ENCODE measurements at places on chromosomes 4 and X. TPM values are rescaled to one million over a fixed set of nuclear protein-coding genes. Genes with fewer than 3 reads are reported as not detected.

DNA sequence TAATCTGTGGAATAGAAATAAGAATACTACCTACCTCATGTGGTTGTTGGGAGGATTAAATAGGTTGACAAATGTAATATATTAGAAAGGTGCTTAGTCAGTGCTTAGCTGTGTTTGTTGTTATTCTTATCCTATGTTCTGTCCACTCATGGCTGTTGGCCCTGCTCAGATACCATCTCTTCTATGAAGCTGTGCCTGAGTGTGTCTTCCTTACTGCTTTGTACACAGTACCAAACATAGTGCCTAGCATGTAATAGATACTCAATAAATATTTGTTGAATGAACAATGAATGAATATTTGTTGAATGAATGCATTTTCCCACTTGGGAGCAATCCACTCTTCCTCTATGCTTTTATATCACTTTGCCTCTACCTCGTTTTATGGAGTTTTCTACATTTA is 57.2 kb downstream of the NHS start:
- DNase-seq: no peak

DNA sequence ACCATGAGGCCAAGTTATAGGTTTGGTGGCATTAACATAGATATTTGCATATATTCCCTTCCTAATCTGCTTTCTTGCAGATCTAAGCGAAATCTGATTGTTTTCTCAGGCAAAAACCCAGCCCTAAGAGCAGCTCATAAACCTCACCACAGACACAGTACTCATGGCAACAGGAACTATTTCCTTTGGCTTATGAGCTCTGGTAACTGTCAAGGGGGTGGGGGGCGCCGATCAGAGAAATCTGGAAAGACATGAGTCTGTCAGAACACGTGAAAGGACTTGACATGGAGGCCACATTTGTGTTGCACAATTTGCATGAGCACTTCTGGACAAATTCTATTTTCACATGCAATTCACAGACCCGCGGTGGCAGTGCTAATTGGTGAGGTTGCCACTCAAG is 83.7 kb downstream of the MGST2 start:
- no peak for DNase-seq

The SRPX gene
- 18.2 TPM for total RNA-seq

The CCDC160 gene
- not detected for total RNA-seq

DNA sequence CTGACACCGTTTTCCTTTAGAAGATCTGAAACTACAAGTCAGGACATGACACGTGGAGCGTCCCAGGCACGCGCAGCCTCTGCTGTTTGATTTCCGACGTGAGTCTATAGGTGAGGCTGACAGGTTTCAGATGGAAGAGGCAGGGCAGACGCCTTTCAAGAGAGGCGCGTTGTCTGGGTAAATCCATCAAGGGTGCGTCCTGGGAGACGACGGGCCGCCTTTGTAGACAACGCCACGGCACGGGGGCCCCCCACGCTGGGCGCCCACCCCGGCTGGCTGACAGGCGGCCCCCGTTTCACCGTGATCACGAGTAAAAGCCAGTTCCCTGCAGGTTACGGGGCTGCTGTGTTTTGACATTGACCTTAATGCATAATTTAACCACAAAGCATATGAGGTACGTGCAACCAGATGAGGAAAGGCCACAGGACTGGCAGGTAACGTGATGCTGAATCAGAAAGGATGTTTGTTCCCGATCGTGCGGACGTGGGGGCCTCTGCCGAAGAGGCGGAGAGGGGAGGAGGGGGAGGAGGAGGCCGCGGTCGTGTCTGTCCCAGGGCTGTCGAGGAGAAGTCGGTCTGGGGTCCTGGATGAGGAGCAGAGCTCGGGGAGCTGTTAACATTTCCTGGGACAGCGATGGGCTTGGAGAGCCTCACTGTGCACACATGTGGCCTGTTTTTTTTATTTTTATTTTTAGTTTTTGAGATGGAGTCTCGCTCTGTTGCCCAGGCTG is 51.1 kb upstream of the PPP2R3B start:
- DNase-seq: no peak

The TCP11X2 gene
- not detected for total RNA-seq

The AKAP14 gene
- total RNA-seq: not detected

- DNase-seq: no peak
These were observed 8.5 kb upstream of the GUCY1A1 start for GRCh38 chr4:155657985-155658680.

DNA sequence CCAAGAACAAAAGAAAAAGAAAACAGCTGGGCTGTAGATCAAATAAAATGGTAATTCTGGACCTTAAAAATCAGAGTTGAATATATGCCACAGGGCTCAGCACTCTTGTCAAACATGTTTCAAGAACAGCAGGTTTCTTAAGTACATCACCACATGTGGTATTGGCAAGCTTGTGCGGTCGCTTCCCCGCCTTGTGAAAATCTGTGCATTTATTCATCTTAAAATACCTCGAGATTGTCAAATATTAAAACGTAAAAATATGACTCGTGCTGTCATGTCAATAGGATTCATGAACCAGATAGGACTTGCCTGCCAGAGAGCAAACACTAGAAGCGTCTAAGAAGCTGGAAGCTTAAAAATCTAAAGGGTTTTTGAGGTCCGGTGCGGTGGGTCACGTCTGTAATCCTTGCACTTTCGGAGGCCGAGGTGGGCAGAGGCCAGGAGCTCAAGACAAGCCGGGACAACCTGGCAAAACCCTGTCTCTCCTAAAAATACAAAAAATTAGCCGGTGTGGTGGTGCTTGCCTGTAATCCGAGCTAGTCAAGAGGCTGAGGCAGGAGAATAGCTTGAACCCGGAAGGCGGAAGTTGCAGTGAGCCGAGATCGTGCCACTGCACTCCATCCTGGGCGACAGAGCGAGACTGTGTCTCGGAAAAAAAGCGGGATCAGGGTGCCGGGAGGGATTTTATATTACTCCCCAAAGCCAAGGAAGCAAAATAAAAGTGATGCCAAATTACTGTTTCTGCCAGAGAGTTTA is 40.2 kb upstream of the TMEM154 start:
- no peak for DNase-seq

The PDCL2 gene
- not detected for total RNA-seq

The CT83 gene
- total RNA-seq: not detected

DNA sequence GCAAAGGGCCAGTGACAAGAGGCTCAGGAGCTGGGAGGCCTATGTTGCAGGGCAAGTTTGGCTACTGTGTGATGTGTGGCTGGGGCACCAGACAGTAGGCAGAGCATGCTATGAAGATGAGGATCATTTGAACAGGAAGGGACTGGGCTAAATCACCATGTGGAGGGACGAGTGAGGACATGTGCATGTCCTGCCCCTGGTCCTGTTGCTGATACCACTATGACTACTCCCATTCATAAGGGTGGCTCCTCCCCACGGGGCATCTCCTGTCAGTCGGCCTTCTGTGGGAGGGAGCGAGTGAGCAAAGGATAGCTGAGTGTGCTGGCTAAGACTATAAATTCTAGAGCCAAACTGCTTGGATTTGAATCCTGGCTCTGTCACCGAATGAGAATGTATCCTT is 139.2 kb downstream of the TMEM164 start:
- no peak for DNase-seq

- peak; percentile 65 for DNase-seq
These were observed 83.9 kb downstream of the SNCA start for GRCh38 chr4:89752932-89753598.

The ZDHHC9 gene
- 14.5 TPM for total RNA-seq

DNA sequence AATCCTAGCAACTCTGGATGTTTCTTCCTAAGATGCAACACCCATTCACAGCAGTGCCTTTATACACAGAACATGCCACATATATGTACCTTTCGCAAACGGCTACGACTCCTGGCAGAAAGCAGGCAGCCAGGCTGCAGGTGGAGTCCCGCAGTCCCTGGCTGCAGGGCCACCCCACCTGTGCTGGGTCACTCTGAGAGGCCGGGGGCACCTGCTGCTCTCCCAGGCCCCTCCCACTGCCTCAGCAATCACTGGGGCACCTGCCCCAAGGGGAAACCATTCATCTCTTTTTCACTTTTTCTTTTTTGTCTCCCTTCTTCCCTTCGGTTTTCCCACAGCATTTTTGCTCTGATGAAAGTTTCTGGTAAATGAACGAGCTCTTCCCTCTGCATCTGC is 28.0 kb downstream of the RNF212 start:
- DNase-seq: no peak

The HSFX4 gene
- total RNA-seq: not detected

GRCh38 chr4:172740434-172740833 is 428.2 kb upstream of the GALNT7 start:
- DNase-seq: no peak

The GLRA2 gene
- total RNA-seq: not detected

DNA sequence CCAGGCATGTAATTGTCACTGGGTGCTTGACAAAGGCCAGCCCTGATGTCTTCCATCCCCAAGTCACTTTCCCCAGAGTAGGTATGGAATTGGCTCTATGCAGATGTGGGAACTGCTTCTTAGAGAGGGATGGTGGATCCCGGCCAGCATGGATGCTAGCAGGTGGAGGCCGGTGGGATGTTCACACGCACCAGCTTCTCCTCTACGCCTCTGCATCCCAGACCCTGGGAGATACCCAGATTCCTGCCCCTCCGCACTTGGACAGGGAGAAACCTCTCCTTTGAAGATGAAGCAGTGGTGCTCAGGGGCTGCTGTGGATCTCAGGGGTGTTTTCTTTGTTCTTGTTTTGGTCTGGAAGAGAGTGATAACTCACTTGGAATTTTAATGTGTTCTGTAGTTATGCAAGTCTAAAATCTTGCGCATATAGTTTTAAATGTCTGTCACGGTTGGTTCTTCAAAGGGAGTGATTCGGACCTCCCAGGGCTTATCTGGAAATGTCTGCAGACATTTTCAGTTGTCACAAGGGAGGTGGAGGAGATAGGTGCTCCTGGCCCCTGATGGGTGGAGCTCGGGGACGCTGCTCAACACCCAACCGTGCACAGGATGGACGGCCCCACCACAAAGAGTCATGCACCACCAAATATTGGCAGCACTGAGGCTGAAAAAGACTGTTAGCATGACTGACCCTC is 308.0 kb downstream of the DHRSX start:
- no peak for DNase-seq

The TEX13B gene
- total RNA-seq: not detected

The F8A2 gene
- not detected for total RNA-seq

DNA sequence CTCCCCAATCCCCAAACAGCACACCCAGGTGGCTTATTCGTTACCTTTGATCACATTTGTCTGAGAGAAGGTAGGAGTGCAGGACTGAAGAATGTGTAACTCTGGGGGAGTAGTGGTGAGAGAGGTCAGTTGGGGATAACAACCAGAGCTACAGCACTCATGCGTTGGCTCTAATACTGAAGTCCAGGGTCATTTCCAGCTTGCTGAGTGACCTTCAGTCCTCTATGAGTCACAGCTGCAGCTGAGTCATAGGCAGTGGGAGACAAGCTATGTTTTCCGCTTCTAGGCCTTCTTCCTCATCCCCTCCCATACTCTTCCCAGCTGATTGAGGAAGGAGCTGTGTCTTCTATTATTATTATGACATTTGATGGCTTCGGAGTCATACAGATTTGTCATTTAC is 31.6 kb upstream of the CT47C1 start:
- DNase-seq: peak; percentile 73

The MGAT4D gene
- not detected for total RNA-seq

DNA sequence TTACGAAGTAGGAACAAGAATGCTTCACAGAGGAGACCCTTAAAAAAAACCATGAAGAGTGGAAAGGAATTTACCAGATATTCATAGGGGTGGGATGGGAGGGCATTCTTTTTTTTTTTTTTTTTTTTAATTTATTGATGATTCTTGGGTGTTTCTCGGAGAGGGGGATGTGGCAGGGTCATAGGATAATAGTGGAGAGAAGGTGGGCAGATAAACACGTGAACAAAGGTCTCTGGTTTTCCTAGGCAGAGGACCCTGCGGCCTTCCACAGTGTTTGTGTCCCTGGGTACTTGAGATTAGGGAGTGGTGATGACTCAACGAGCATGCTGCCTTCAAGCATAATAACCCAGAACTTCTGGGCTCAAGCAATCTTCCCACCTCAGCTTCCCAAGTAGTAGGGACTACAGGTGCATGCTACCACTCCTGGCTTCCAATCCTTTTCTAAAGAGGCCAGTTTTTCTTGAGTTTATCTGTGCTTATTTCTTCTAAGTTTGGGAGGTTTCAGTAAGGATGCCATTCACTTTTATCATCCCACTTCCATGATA is 65.9 kb upstream of the OGT start:
- DNase-seq: peak; percentile 3

DNA sequence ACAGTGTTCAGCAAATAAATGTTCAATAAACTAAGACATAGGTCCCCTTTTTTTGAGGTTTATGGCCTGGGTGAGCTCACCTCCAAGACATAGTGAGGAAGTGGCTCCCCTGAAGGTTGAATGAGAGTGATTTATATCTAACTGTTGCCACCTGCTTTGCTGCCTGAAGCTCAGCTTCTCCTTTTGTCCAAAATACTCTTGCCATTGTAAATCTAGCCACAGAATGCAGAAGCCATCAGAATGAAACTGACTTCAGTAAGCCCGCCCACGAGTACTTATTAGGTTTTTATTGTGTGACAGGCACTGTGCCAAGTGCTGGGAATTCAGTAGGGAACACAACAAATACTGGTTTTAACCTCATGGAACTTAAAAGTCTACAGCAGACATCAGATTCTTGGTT is 18.0 kb downstream of the SPINK2 start:
- DNase-seq: no peak

GRCh38 chrX:120660637-120661036 is 30.8 kb upstream of the C1GALT1C1 start:
- no peak for DNase-seq

The SHISA3 gene
- total RNA-seq: 3.1 TPM

DNA sequence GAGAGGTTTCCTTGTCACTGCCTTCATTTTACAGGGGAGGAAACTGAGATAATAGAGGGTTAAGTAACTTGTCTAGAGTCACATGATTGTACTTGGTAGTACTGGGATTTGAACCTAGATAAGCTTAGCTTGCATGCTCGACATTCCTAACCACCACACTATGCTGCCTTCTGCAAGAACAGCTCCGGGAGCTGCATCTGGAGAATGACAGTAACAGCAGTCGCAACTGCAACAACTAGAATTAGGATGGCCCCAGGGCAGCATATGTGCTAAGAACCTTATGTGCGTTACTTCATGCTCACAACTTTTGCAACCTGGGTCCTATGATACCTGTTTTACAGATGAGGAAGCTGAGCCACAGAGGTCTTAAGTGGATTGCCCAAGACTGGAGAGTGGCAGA is 89.5 kb upstream of the LCORL start:
- no peak for DNase-seq

- DNase-seq: no peak
These were observed 48.1 kb downstream of the PCDH7 start for GRCh38 chr4:30768277-30768676.

DNA sequence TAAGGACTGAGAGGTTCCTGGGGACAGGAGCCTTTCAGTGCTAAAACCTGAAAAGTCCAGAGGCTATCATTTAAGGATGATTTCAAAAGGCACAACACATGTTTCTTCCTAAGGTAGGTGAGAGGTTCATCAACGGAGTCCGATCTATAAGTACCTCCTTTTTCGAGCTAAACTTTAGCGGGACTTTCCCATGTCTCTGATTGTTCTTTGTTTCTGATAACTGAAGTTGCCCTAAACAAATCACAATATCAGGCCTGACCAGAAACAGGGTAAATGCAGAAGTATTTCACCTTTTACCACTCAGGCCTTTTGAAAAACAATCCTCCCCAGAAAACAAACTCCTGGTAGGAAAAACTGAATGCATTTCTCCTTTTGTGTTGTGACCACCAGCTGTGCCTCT is 17.6 kb downstream of the PIR start:
- no peak for DNase-seq

The LGI2 gene
- 0.06 TPM for total RNA-seq

The CTAG1A gene
- total RNA-seq: not detected

GRCh38 chr4:86393749-86394148 is 33.9 kb upstream of the MAPK10 start:
- no peak for DNase-seq

- DNase-seq: no peak
These were observed 41.5 kb downstream of the CD40LG start for GRCh38 chrX:136689436-136689835.

The TMSB15C gene
- 4.9 TPM for total RNA-seq
